CD4-positive, alpha-beta T cell treated with Interleukin-12 subunit alpha and Interleukin-12 subunit beta, for 1 hour (primary cell): ENCODE measurements at places on chromosomes 1 and 21.

DNA sequence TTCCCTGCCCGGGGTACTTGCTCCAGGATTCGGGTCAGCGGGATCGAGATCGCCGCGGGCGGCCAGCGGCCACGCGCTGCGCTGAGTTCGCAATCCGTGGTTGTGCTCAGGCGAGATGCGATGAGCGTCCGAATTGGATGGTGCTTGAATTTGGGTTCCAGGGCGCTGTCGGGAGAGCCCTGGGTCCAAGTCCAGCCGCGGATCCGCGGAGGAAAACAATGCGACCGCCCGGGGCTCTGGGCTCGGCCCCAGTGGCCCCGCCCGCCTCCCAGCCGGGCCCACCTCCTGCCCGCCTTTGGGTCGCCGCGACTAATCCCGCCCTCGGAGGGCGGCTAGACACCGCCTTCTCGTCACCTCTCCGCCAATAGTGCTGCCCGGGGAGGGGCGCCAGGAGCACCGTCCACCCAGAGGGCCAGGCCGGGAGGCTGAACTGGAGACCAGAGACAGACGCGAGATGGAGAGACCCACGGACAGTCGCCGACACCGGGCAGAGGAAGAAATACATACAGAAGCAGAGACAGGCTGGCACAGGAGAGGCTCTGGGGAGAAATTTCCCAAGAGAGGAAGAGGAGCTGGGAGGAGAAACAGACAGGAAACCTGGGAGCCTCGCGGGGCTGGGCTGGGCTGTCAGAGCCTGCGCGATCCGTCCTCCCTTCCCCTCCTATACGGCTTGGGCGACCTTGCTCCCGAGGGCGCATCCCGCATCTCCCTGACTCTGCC, at the start of gene SEMA6C:
SEMA6C (minus strand) TSS at position 220 of the 720 bp plus-strand sequence. CDS start 4,010 bp downstream, outside the sequence.
- DNase-seq = peak; percentile 88

GRCh38 chr1:228272331-228272791, 64.5 kb downstream of the OBSCN start:
- DNase-seq = no peak

DNA sequence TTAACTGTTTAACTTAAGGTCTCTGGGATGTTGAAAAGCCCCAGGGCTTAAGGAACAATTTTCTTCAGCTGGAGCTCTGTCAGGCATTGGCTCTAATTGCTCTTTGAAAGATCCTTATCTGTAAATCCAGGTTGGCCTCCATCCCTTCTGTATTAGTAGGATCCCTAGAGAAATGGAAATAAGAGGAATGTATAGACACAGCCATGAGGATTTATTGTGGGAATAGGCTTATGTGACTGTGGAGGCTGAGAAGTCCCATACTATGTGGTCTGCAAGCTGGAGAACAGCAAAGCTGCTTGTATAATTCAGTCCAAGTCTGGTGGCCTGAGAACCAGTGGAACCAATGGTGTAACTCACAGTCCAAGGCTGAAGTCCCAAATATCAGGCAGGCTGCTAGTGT, 47.6 kb upstream of the VAV3 start:
- DNase-seq = no peak

DNA sequence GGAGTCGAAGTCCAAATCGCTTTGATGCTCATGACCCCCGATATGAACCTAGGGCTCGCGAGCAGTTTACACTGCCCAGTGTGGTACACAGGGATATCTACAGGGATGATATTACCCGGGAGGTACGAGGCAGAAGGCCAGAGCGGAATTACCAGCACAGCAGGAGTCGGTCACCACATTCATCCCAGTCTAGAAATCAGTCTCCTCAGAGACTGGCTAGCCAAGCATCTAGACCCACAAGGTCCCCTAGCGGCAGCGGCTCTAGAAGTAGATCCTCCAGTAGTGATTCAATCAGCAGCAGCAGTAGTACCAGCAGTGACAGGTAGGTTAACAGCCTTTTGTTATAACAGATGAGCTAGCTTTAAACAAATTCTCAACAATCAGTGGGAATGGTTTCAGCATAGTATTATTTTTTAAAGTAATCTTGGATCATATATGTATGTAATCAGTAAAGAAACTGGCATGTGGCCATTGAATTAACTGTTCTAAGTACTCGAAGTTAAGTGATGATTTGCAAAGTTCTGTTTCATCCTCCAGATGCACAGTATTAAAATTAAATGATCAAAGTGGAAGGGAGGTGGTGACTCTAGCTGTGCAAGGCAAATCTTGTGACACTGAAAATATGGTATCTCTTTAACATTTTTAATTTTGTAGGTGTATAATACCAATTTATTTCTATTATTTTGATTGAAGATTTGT, 29.0 kb downstream of the SPEN start:
- DNase-seq = no peak

DNA sequence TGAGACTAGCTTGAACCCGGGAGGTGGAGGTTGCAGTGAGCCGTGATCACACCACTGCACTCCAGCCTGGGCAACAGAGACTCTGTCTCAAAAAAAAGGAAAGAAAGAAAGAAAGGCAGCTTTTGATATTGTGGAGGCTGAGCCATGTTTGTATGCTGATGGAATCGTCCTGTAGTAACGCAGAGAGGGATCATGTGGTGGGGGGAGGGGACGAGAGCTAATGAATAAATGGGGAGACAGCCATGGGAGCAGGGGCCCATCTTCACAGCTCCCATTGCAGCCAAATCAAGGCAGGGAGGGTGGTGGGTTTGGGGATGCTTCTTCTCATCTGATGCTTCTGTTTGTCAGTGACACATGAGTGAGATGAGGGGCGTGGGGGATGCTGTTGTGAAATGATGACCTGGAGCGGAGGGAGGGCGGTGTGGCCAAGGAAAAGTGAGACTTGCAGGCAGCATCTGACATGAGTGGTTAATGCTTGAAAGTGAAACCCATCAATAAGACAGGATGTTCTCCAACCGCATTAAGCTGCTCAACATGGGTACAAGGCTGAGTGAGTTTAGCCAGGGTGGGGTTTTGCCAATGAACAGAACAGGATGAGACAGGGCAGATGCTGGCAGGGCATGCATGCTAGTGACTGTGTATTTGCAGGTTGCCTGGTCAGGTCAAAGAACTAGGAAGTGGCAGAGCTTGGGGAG, 16.7 kb downstream of the SPATA21 start:
- DNase-seq = peak; percentile 70

DNA sequence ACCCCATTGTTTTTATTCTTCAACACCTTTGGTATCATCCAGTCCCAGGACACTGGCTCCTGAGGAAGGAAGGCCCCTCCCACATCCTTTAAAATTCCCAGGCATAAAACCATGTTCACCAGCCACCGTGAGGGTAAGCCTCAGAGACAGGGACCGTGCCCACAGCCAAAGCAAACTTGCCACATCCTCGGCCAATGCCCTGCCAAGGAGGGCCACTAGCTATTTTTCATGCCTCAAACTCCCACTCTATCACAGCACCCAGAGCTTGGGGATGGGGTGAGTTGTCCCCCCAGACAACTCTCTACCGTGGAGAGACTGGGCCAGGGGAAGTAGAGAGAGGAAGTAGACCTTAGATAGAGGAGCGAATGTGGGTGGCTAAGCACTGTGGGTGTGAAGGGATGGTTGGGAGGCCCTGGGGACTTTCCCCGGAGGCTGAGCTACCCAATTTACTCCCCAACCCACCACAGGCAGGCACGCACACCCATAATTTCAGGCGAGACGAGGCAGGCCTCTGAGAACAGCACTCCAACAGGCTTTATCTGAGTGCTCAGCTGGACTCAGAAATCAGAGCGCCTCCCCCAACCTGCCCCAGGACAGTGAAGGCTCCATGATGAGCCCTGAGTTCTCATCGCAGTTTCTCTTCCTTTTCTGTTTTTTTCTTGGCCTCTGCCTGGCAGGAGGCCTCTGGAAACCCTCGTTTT, 15.9 kb upstream of the BTG2 start:
- peak; percentile 96 for DNase-seq

DNA sequence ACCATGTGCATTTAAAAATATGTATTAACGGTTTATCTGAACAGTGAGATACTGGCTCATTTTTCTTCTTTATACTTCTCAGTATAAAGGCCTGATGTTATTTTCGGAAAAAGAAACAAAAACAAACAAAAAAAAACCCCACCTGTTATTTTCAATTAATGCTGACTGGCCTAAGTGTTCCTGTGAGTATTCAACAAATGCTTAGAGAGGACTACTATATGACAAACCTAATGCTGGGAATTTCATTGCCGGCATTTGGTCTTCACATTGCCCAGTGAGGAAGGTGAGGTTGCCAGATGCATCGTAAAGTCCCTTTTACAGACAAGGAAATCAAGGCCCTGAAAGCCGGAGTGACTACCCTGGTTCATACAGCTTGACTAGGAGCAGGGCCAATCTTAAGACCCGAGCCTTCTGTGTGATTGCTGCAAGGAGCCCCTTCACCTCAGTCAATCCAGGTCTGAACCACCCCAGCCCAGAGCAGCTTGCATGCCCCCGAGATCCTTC, 599 bp downstream of the MRPL24 start:
- no peak for DNase-seq

GRCh38 chr1:69485616-69486015, 82.1 kb upstream of the LRRC7 start:
- no peak for DNase-seq

DNA sequence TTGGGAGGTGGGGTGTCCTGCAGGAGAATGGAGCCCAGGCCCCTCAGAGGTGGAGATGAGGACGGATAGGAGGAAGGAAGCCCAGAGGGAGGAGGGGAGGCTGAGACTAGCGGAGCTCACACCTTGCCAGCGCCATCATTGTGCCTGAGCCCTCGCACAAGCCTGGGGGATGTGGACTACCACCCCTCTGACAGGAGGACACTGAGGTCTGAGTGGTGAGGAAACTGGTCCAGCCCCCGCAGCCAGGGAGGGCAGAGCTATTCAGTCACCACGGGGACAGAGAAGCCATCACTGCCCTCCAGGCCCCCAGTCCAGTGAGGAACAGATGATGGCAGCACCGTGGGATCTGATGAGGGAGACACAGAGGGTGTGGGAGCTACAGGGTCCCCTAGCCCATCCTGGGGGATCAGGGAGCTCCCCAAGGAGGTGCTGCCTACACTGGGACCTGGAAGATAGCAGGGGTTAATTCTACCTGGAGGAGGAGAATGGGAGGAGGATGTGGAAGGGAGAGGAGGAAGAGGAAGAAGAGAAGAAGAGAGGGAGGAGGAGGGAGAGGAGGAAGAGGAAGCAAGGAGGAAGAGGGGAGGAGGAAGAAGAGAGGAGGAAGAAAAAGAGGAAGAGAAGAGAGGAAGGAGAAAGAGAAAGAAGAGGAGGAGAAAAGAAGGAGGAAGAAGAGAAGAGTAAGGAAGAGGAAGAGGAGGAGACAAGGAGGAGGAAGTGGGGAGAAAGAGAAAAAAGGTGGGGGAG, 31.0 kb downstream of the MATN1 start:
- DNase-seq = no peak

DNA sequence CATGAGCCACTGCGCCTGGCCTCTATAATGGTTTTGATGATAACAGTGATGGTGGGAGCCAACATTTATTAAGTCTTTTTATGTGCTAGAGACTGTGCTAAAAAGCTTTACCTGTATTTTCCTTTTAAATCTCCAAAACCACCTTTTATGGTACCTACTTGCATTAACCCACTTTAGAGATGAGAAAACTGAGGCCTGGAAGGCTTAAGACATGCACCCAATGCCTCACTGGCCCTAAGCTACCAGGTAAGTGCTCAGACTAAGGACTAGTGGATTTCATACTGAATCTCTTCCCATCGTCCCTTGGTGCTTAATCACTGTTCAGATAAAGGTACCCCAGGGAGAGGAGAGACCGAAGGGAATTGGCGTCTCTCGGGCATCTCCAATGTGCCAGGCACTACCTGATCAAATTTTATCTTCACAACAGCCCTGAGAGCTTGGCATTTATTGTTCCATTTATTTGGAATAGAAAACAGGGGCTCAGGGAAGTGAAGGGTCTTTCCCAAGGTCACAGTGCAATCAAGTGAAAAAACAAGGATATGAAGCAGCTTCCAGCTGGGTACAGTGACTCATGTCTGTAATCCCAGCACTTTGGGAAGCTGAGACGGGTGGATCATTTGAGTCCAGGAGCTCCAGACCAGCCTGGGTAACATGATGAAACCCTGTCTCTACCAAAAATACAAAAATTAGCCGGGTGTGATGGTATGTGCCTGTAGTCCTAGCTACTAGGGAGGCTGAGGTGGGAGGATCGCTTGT, 84.2 kb downstream of the LACTBL1 start:
- DNase-seq = no peak

DNA sequence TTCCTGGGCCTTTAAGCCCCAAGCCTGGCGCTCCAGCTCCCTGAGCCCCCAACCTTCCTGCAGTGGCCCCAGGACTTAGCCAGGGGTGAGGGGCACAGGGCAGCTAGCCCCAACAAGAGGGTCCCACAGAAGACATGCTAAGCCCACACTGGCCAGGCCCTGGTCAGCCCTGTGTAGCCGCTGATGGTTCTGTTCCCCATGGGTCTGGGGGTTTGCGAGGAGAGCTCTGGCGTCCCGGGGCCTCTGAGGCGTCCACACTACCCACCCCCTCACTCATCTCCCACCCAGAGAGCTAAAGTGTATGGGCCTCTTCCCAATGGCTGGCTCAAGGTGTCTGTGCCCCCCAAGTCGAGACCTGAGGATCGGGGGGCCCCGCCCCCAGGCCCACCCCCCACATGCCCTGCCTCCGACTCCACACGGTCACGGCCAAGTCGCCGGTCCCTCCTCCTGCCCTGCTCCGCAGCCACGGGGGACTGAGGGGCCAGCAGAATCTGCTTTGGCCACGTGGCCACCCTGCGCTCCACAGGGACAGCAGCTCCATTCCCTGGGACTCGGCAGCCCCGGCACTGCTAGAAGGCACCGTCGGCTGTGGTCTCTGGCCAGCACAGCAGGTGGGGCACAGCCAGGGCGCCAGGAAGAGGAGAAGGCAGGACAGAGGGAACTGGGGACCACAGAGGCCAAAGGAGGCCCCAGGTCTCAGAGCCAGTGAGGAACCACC, 7.8 kb downstream of the TNFRSF18 start:
- DNase-seq = no peak

GRCh38 chr1:94621395-94621794, 79.8 kb upstream of the F3 start:
- DNase-seq = no peak

DNA sequence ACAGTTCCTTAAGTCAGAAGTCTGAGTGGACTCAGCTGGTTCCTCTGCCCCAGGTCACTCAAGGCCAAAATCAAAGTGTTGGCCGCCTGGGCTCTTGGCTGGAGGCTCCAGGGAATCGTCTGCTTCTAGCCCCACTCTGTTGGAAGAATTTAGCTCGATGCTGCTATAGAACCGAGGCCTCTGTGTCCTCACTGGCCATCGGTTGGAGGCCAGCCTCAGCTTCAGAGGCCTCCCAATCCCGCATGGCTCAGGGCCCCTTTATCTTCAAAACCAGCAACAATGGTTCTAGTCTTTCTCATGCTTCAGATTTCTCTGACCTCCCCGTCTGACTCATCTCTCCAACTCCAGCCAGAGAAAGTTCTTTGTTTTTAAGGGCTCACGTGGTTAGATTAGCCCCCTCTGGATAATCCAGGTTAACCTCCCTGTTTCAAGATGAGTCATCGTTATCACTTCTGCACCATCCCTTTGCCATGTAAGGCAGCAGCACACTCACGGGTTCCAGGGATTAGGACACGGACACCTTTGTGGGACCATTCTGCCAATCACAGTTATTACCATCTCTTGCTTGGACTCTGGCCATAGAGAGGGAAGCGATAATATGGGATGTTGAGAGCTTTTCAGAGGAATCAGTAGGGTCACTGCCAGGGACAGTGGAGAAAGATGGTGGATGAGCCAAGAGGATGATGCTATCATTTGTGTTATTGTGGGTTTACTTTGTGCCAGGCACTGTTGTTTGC, 13.6 kb downstream of the FHAD1 start:
- DNase-seq = no peak
